ENCODE measurements at places on chromosomes 3 and 15.

GRCh38 chr3:72034986-72035385 is 250.0 kb upstream of the PROK2 start:
- no peak for DNase-seq

- no peak for DNase-seq
Measured at GRCh38 chr3:126109880-126110235, 25.9 kb upstream of the SLC41A3 start.

- DNase-seq, result no peak
Measured at GRCh38 chr3:171704002-171704401, 106.3 kb downstream of the PLD1 start.

- DNase-seq, result no peak
Measured at GRCh38 chr3:53158765-53159155, 2.2 kb upstream of the PRKCD start.

DNA sequence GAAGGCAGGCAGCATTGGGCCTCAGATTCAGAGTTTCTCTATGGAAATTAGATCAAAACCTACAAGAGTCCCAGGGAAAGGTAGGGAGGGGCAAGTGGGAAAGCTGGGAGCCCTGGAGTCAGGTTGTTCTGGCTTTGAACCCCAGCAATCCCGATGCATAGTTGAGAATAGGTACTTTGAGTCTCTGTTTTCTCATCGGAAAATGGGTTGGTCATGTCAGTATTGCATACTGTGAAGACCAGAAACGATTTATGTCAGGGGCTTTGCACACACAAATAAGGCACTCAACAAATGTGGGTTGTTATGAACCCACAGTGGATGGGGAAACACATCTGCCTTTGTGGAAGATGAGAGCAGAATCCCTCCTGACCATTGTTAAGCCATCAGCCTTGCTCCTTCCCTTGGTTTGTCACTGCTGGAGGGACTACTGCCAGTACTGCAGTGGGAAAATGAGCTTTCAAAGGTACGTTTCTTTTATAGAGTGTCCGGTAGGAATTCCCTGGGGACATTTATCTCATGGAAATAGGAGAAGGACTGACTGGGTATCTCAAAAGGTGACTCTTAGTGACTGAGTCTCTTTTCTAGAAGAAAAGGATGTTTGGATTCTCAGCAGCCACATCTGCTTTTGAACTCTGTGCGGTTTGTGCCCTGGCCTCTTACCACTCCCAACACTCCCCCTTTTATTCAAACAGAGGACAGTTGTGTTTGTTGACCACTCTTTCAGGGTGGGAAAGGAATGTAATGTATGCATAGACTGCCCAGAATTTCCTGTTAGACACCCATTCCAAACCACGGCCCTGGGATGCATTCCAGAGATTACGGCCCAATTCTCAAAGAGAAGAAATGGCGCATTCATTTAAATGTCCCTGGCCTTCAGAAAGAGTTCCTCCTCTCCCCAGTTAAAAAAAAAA is 54.6 kb upstream of the VILL start:
- no peak for DNase-seq

DNA sequence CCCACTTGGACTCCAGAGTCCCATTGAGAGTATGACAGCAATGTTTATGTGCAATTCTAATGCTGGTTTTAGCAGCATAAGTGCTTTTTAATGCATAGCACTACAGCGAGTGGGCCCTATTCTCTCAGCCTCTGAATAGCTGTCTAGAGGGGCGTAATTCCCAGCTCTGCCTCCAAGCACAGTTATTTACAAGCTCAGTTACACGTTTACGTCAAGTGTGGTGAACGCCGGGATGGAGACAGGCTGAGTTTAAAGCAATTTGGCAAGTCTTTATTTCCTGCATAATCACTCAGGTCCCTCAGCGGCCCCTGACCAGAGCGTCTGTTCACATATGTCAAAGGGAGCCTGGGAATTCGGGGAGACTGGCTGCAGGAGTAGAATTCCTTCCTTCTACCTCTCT is 43.9 kb downstream of the SOX14 start:
- DNase-seq, result no peak

DNA sequence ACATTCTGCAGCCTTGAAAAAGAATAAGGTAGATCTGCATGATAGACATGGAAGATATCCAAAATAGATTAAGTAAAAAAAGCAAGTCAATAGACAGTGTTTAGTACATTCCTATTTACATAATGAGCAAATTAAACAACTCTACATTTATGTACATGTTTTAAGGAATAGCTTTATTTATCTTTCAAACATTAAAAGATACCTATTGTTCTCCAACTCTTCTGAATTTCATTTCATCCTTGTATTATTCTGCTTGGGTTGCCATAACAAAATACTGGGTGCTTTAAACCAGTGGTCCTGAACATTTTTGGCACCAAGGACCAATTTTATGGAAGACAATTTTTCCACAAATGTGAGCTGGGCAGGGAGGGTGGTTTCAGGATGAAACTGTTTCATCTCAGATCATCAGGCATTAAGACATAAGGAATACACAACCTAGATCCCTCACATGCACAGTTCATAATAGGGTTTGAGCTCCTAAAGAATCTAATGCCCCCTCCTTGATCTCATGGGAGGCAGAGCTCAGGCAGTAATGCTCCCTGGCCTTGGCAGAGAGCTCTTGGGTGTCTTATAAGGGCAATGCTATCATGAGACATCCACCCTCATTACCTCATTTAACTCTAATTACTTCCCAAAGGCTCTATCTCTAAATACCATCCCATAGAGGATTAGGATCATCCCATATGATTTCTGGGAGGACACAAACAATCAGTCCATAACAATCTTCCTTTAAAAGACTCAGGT is 6.8 kb upstream of the KATNBL1 start:
- DNase-seq, result no peak

DNA sequence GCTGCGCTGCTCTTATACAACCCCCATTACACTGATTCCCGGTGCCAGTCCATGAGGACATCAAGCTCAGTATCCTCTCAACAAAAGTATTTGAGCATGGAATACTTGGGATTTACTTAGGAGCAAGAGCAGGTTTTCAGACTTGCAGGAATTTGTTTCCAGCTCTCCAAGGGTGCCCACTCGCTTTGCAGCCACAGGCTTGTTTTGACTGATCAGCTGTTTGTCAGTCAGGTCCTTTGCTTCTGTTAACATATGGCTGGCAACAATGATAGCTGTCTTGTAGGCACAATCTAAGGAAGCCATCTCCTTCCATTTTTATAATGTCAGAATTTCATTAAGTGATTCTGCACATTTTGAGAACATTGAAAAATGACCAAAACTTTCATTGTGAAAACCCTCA is 38.2 kb upstream of the MCF2L2 start:
- DNase-seq, result no peak

Data from NCI-H1930 (cell line).